Posterior vena cava (tissue), 2 donors: ENCODE measurements at places on chromosomes 5 and 9. TPM values are rescaled to one million over a fixed set of nuclear protein-coding genes. Genes with fewer than 3 reads are reported as not detected.

The RFX3 gene
- total RNA-seq = 7.6 TPM

The PTGES gene
- 15.9 TPM for total RNA-seq

- no peak for DNase-seq
Observed at GRCh38 chr5:133072021-133072420, 20.2 kb downstream of the HSPA4 start.

DNA sequence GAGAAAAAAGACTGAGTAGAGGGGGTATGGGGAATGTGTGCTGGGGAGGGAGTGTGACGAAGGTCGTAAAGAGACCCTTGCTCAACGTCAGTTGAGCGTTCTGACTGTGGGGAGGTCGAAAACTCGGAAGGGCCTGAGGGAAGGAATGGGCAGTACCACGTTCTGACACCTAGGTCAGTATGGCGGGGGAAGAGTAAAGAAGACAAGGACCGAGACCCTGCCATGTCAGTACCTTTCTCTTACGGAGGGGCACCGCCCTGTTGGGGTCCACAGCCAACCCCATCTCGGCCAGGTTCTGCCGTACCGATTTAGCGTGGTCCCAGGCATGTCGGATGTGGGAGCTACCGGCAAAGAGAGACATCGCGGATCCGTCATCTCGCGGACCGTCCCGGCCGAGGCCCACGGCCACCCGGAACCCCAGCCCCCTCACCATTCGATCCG lies 375 bp downstream of the NOP16 start:
- no peak for DNase-seq

DNA sequence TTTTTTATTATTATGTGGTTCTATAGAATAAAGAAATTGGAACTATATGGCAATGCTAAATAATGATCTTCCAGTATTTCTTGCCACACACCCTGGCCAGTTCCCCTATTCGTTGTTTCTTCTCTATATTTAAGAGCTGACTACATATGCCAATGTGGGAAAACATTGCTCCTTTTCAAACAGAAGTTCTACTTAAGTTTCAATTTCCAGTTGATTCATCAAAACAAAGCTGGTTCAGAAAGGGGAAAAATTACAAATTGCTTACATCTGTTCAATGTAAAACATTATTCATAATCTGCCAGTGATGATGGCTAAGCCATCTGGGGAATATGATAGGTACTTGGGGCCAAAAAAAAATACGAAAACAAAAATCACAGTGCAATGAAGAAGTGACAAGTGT lies 76.9 kb downstream of the ST8SIA4 start:
- no peak for DNase-seq
